ENCODE measurements at places on chromosomes 11 and 22.
A peak's percentile ranks its signal among the peaks of the same experiment; 100 is the strongest.

DNA sequence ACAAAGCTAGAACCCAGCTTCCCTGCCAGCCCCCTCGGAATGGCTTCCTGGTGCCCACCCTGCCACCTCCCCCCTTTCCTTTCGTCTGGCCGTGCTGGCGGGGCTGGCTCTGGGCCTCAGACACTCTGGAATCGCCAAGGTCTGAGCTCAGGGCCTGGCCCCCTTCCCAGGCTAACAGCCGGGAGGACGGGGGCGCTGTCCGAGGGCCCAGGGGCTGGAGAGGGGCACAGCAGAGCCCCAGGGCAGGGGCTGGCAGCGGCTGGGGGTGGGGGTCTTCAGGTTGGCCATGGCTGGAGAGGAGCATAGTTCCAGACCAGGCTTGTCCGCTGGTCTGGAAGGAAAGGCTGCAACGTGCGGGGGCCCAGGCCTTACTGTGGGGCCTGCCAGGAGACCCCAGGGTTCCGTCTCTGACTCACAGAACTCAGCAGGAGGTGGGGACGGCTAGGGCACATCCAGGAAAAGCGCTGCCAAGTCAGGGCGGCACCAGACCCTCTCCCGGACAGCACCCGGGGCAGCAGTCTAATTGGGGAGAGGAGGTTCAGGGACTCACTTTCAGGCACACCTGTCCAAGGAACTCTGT lies 861 bp upstream of the LTBP3 start:
- DNase-seq: no peak

GRCh38 chr11:90343673-90344072 lies 120.8 kb upstream of the CHORDC1 start:
- DNase-seq: no peak

DNA sequence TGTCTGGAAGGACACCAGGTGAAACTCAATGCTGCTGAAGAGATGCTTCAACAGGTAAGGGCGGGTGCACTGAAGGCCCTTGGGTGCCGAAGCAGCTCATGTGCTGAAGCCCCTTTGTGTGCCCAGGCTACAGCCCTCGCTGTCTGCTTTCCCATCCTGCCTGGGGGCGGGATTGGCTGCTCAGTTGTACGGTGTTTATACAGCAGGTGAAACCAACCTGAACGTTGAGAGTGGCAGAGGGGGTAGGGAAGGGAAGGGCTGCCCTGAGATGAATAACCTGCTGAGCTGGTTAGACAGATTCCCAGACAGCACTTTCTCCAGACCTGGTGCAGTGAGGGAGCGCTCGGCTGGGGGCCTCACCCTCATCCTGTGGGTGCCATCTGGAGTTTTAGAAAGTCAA lies 75.7 kb downstream of the CYB5R2 start:
- DNase-seq: no peak

GRCh38 chr11:26276798-26277424 lies 55.0 kb upstream of the ANO3 start:
- peak; percentile 50 for DNase-seq

DNA sequence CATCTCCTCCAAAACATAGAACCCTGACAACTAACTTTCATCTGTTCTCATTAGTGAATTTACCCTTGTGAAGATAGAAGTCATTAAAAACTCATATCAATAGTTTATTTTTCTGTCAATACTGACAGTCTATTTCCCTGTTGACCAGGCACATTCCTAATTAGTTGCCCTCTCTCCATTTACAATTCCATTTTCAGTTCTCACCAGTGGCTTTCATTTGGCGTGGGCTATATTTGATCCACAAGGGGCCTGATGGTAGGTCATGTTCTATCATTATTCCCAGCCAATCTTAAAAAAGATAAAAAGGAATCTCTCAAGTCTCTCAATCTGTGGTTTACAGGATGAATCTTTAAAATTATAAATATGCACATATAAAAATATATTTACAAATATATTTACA lies 3.9 kb upstream of the AKIP1 start:
- DNase-seq: no peak

GRCh38 chr11:2975594-2975993 lies 16.5 kb downstream of the NAP1L4 start:
- DNase-seq: peak; percentile 23

GRCh38 chr11:125293596-125293995 lies 129.0 kb downstream of the PKNOX2 start:
- DNase-seq: no peak

GRCh38 chr11:44203270-44204043 lies 106.5 kb downstream of the ALX4 start:
- DNase-seq: no peak

DNA sequence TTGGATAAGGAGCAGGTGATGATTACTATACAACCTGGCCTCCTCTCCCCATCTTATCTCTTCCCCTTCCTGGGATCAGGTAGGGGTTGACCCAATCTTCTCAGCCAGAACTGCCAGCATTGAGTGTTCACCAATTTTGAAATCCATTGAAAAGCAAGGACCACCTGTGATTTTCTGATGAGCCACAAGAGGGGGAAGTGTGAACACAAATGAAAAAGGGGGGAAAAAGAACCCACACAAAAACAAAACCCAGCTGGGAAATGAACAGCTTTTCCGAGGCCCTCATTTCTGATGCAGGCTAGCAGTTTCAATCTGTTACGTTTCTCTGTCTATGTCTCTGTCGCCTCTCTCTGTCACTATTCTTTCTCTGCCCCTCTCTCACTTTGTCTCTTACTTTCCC lies 161.9 kb downstream of the INSC start:
- no peak for DNase-seq

DNA sequence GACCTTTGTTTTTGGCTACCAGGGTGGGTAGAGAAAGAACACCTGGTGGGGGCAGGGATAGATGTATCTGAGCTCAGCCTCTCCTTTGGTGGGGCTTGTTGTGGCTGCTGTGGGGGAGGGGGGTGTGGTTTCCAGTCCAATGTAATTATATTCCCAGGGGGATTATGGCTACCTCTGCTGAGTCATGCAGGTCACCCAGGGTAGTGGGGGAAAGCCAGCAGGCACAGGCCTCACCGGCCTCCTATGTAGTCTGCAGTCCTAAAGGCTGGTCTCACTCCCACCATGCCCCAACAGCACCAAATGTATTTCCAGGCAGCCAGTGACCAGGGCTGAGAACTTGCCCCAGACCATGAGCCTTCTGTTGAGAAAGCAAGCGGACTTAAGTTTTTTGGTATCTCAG lies 119.6 kb downstream of the DYNC2H1 start:
- no peak for DNase-seq

GRCh38 chr22:49207008-49208003 lies 620.4 kb downstream of the BRD1 start:
- no peak for DNase-seq

- no peak for DNase-seq
These were observed 15.2 kb upstream of the EIF3D start for GRCh38 chr22:36544107-36544620.

GRCh38 chr11:78063440-78064181 lies at the start of gene THRSP:
TSS of gene THRSP (plus strand) at chr11:78063861. CDS start at chr11:78063882, 21 bp downstream.
- DNase-seq: no peak

- no peak for DNase-seq
These were observed 70.2 kb downstream of the GAB4 start for GRCh38 chr22:16937811-16938210.

- DNase-seq: peak; percentile 99
These were observed 1.9 kb upstream of the LTBP3 start for GRCh38 chr11:65559951-65560537.

DNA sequence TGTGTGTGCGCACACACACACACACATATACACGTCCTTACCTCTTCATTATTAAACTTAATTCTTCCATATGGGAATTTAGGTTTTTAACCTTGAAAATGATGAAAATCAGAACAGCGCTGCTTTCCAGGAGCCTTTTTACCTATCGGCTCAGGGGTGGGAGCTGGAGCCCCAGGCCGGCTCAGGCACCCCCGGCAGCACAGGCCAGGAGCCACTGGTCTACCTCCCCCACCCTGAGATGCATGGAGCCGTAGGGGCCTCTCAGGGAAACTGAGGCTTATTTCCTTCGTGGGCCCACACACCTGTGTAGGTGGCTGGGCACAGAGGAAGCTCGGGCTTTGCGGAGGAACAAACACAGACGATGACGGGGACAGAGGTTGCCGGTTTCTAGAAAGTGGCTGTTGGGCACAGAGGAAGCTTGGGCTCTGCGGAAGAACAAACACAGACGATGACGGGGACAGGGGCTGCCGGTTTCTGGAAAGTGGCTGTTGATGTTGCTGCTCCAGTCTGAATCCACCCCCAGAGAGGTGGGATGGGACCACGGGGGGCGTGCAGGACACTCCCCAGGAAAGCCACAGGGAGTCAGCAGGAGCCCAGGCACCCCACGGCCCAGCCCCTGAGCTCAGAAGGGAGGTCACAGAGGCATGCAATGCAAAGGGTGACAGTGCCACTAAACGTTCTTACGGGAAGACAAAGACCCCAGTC lies 149.4 kb downstream of the BRD1 start:
- no peak for DNase-seq

DNA sequence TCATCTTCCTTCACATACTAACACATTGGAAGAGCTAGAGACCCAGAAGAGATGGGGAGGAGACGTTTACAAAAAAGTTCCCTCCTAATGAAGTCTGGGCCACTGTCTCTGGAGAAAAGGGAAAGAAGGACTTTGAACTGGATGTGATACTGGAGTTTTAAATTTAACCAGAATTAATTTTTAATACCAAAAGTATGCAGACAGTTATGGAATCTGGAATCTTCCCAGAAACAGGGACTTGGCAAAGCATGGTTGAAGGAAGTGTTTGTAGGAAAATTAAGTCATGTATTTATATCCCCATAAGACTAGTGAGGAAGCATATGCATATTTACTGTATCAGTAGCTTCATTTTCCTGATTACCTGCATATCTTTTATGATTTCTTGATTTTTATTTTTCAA lies 215.5 kb downstream of the TTC28 start:
- no peak for DNase-seq

DNA sequence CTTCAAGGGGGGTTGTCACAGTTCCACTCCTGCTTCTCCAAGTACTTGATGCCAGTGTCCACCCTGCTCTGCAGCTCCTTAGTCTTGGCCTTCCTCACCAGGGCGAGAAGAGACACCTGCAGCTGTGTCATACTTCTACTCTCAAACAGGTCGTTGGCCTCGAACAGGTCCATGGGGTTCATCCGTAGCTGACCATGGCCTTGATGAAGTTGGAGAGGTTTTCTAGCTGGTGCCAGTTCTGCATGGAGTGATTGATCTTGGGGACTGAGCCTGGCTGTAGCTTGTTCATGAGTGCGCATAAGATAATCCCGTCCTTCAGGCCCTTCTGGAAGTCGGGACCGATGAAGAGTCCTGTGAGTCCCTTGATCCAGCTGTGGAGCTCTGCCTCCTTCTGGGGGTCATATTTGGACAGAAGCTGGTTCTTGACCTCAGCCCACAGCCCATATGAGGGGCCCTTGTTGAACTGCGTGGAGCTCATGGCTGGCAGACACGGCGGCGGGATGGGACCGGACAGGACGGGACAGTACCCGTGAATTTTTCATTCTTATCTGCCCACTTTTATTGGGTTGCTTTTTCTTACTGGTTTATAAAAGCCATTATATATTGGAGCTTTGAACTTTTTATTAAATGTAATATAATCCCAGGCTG lies 33.4 kb upstream of the HORMAD2 start:
- DNase-seq: no peak

DNA sequence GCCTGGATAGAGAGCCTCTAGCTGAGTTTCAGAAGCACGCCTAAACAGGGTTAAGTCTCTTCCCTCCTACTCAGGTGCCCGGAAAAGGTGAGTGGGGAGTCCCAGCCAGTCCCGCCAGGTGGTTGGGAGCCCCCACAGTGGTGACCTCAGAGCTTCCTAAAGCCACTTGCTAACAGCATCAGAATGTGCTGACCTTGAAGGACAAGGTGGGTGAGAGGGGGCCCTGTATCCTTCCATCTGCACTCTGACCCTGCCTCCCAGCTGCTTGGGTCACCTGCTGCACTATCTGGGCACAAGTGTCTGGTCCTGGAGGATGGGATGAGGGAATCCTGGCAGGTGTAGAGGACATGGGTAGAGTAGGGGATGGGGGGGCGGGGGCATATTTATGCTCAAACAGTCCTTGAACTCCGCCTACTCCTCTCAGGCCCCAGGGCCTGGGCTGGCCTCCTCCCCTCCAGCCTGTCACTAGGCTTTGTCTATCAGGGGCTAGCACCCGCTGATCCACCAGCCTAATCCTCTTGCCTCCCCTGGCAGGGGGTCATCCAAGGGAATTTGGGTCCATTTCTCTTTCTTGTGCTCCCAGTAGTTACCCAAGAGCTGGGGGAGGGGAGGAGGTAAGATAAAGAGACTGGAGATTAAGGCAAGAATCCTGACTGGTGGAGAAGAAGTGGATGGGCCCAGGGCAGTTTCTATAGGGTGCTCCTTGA lies 3.4 kb downstream of the USP2 start:
- DNase-seq: no peak

GRCh38 chr11:25766332-25767015 lies 565.5 kb upstream of the ANO3 start:
- no peak for DNase-seq

GRCh38 chr11:106695506-106695905 lies 322.8 kb downstream of the GUCY1A2 start:
- no peak for DNase-seq

- peak; percentile 51 for DNase-seq
These were observed 491.9 kb downstream of the OPCML start for GRCh38 chr11:133040289-133040900.

- DNase-seq: no peak
These were observed 816.8 kb downstream of the BRD1 start for GRCh38 chr22:49010901-49011300.

GRCh38 chr11:2671748-2672147 lies 28.0 kb downstream of the KCNQ1OT1 start:
- no peak for DNase-seq

- no peak for DNase-seq
These were observed 370.4 kb upstream of the ANO3 start for GRCh38 chr11:25961539-25961938.
